ENCODE measurements at places on chromosomes 11 and 22.

- DNase-seq, result no peak
Measured at GRCh38 chr11:80993536-80993935, 1552.7 kb upstream of the TENM4 start.

GRCh38 chr11:6943131-6943530 is 16.9 kb downstream of the ZNF215 start:
- no peak for DNase-seq

GRCh38 chr11:69524291-69524882 is 42.9 kb downstream of the LINC01488 start:
- DNase-seq, result no peak

- DNase-seq, result no peak
Measured at GRCh38 chr11:7021318-7021717, 1.0 kb downstream of the NLRP14 start.

Measured in NCI-H187 (cell line).